ENCODE measurements at places on chromosomes 7 and 10.

DNA sequence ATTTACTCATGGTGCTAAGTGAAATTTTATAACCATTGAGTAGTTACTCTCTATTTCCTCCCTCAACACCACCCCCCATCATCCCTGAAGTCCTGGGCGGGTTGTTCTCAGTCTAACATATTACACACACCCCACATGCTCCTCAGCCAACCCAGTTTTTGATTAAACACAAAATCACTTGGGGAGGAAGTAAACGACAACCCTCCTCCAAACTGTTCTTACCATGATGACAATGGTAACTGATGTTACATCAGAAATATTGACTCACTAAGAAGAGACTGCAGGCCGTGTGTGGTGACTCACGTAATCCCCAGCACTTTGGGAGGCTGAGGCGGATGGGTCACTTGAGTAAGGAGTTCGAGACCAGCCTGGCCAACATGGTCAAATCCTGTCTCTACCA lies 44.2 kb downstream of the RAB11FIP2 start:
- no peak for DNase-seq

GRCh38 chr7:104934665-104935064 lies 79.3 kb upstream of the KMT2E start:
- no peak for DNase-seq

DNA sequence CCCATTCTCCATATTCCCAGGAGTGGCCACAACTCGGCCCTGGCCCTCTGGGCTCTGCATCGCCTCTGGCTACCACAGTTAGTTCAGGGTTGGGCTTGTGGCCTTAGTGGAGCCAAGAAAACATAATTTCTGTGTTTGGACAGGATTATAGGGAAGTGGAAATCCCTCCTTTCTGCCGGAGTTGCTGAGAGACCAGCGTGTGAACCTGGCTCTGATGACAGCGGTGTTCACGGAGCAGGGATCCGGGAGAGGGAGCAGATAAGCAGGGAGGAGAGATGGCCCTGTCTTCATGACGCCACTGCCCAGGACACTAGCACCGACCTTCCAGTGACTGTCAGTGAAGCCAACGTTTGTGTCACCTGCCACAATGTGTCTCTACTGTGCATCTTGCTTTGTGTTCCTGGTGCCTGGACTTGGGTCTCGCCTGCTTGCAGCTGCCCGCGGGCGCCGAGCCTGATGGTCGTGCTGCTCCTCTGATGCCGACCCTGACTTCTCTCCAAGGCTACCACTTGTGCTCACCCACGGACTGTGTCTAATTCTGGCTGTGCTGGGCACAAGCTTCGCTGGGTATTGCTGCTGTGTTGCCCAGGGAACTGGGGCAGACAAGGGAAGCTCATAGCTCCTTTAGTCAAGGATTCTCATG lies 67.0 kb upstream of the VIPR2 start:
- no peak for DNase-seq

DNA sequence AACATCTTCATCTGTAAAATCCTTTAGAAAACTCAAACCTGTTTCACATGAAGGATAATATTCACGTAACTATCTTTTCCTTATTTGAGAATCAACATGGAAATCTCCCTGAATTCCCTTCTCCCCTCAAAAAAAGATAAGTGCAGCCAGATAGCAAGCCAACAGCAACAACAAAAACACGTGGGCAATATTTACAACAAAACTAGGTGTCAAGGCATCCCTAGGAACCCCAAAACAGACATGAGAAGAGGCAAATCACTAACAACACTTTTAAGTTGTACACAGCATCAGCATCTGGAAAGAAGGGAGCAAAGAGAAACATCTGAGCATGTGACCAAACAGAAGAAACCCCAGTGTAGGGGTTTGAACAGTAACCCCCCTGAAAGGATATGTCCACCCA lies 12.2 kb downstream of the ARHGAP21 start:
- DNase-seq, result no peak

DNA sequence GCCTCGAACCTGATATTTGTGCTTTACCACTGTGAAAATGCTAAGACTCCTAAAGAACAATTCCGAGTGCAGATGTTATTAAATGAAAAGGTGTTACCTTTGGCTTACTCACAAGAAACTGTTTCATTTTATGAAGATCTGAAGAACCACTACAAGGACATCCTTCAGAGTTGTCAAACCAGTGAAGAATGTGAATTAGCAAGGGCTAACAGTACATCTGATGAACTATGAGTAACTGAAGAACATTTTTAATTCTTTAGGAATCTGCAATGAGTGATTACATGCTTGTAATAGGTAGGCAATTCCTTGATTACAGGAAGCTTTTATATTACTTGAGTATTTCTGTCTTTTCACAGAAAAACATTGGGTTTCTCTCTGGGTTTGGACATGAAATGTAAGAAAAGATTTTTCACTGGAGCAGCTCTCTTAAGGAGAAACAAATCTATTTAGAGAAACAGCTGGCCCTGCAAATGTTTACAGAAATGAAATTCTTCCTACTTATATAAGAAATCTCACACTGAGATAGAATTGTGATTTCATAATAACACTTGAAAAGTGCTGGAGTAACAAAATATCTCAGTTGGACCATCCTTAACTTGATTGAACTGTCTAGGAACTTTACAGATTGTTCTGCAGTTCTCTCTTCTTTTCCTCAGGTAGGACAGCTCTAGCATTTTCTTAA lies 47.7 kb downstream of the MINPP1 start:
- no peak for DNase-seq

DNA sequence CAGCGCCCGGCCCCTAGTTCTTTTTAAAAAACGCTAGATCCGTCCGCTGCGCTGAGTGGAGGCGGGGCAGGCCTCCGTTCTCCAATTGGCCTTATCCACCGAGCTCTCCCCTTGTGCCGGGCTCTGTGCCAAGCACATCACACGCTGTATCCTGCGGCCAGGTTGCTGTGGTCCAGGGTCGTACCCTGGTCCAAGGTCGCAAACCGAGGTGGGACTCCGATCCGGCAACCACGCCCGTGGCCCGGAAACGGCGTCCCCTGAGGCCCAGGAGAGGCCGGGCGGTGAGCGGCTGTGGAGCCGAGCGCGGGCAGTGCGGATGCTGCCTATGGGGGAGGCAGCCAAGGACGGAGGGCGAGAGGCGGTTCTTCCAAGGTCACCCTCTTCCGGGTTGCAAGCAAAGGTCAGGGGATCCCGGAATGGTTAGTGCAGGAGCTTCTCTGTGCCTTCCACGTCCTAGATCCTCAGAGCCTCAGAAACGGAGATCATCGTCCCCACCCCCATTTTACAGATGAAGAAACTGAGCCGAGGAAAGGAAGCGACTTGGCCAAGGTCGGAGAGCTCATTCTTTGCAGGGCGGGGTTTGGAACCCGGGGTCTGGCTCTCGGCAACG lies 72.4 kb upstream of the LRRC4 start:
- no peak for DNase-seq

- DNase-seq, result no peak
These were observed 262.8 kb downstream of the AUTS2 start for GRCh38 chr7:69860941-69861622.

DNA sequence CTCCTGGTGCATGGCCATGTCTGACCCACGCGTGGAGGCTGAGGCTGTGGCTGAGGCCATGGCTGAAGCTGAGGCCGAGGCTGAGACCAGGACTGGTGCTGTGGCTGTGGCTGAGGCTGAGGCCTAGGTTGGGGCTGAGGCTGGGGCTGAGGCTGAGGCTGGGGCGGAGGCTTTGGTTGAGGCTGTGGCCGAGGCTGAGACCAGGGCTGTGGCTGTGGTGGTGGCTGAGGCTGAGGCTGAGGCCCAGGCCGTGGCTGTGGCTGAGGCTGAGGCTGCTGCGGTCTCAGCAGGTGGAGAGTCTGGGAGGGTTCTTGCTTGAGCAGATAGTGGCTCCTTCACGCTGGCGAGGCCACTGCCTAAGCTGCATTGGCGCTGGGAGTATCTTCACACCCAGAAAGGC lies 76.4 kb downstream of the WDR37 start:
- no peak for DNase-seq

DNA sequence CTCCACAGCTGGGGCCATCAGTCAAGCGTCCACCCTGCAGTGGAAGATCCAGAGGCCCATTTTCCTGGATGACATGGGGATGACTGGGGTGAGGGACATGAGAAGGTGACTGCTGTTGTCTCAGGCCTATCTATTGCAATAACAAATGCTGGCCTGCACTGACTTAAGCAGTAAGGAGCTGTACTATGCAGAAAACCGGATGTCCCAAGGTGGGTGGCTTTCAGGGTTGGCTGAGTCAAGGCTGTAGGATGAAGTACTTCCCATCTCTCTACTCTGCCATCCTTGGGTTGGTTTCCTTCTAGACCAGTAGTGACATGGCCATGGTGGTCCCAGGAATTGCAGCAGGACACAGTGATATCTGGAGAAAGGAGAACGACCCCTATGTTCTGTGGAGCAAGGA lies 48.1 kb downstream of the NEURL1 start:
- DNase-seq, result no peak

GRCh38 chr7:46256870-46257661 lies 336.0 kb upstream of the IGFBP3 start:
- no peak for DNase-seq

GRCh38 chr7:55774327-55775050 lies 88.1 kb downstream of the SEPTIN14 start:
- DNase-seq, result no peak

DNA sequence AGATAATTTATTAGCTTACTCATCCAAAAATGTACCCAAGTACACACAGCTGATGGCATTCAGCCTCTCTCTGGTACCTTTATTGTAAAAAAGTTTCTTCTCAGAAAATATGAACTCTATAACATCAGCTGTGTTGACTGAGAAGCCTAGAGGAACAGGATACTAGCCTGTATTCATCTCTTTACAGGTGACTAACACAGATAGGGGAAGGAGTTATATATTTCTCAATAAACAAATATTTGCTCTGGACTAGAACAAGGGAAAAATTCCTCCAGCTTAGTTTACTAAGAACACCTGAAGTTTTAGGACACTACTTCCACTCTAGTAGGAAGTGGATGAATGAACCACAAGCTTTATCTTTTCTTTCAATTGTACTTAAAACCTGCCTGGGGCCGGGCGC lies 67.8 kb downstream of the ZNF248 start:
- no peak for DNase-seq

DNA sequence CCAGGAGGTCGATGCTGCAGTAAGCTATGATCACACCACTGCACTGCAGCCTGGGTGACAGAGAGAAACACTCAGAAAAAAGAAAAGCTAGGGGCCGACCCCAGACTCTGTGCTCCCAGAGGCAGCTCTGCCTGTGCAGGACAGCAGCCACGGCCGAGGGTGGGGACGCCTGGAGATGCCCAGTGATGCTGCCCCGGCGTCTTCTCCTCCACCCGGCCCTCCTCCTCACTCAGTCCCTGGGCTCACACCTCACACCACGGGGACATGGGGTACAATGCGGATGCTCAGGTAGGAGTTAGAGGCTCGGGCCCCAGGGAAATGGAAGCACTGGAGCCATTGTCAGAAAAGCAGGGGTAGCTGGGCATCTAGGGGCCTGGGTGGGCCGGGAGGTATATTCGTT lies 46.3 kb upstream of the ELFN1 start:
- no peak for DNase-seq

- no peak for DNase-seq
These were observed 45.3 kb upstream of the EGR2 start for GRCh38 chr10:62861507-62861906.

GRCh38 chr7:2962865-2963264 lies 80.8 kb downstream of the CARD11 start:
- no peak for DNase-seq

DNA sequence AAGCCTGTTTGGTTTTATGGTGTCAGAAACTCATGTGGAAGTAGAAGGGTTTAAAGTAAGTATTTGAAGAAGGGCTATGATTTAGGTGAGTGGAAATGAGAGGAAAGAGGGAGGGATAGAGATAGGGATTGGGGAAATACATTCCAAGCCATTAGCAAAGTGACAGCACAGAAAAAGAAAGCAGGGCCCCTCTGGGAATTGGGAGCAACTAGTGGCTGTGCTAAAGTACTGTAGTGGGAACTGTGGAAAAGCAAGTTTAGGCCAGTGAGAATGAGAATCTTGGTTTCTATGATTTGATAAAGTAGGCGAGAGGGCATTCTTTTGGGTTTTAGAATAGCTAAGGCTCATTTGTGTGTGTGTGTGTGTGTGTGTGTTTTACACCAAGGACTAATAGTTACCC lies 5.0 kb downstream of the PRKG1 start:
- no peak for DNase-seq

DNA sequence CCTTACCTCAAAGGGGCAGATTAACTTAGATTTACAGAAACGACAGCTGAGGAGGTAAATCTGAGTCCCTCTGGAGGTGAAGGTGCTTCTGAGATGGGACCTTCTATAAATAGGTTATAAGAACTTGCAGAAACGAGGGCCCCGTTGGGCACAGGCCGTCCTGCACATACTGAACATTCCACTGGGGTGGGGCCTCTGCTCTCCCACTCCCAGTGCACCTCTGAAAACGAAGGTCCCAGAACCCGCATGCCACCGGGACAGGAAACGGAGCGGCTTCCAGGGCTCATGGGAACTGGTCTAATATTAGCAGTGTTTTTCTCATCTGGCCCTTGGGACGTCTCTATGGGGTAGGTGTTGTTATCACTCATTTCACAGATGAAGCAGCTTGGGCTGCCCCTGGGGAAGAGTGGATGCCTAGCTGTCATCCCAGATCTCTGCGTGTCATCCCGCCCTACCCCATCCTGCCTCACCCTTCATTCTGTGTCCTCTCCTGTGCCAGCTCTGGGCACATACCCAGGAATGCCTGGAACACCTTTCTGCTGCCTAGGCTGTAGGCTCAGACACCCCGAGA lies 19.6 kb downstream of the C10orf62 start:
- DNase-seq, result no peak

DNA sequence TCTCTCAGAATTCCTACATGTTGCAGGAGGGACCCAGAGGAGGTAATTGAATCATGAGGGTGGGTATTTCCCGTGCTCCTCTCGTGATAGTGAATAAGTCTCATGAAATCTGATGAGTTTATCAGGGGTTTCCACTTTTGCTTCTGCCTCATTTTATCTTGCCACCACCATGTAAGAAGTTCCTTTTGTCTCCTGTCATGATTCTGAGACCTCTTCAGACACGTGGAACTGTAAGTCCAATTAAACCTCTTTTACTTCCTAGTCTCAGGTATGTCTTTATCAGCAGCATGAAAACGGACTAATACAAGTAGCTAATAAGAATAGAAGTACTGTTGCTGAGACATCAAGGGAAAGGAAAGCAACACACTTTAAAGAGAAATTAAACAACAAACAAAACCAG lies 143.4 kb downstream of the CCDC71L start:
- no peak for DNase-seq

DNA sequence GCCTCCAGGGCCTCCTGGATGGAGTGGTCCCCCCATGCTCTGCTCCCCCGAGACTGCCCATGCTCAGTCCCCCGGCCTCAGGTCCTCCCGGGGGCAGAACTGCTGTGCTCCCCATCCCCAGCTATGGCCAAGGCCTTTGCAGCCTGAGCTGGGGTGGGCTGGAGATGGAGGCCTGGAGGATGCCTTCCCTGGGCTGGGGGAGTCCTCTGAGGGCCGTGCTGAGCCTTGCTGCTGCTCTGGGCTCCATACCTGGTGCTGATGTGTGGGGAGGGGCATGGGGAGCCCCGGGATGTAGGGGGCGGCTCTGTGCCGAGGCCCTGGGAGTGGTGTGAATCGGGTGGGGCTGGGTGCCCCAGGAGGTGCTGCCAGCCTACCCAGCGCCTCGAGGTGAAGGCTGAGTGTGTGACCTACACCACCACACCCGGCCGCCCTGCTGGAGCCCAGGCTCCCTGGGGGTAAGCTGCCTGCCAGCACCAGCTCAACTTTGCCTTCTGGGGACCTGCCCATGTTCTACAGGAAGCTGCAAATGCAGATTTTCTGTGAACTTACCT lies 109.5 kb downstream of the UNCX start:
- DNase-seq, result no peak

- no peak for DNase-seq
These were observed 40.4 kb downstream of the HACD1 start for GRCh38 chr10:17576768-17577167.
